ENCODE measurements at places on chromosomes 3 and 15.

DNA sequence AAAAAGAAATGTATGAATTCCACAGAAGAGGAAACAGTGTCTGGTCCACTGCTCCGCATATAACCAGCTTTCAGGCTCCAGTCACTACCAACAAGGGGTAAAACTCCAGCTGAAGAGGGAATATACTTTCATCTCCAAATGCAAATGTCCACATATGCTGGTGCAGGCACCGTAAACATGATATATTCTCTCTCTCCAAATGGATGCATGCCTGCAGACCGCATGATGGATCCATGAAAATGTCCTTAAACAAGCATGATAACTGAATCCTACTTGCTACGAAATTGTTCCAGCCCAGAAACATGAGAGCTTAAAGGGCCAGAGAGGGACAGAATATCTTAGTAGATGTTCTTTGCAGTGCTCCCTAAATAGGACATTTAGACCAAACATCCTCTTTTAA, 150.3 kb upstream of the FEZF2 start:
- DNase-seq: no peak

- DNase-seq: no peak
Observed at GRCh38 chr15:96422125-96422524, 91.6 kb downstream of the NR2F2 start.

GRCh38 chr3:155876037-155876436, 5.6 kb downstream of the GMPS start:
- DNase-seq: no peak

- DNase-seq: no peak
Observed at GRCh38 chr15:35565901-35566300, 19.9 kb upstream of the DPH6 start.

DNA sequence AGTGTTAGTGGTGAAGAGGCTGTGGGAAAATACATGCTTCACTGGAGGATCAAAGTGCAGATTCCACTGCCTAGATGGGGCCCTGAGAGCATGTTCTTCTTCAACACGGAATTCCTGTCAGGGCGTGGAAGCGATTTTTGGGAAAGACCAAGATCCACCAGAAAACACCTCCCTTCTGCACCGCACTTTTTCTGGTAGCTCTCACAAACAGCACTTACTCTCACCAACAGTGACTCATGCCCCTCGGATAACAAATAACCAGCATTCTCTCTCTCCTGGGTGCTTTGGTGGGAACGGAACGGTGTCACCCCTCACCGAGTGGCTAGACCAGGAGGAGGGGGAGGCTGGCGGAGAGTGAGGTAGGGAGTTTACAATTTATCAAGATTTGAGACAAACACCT, 40.1 kb downstream of the ADAMTSL3 start:
- DNase-seq: no peak

DNA sequence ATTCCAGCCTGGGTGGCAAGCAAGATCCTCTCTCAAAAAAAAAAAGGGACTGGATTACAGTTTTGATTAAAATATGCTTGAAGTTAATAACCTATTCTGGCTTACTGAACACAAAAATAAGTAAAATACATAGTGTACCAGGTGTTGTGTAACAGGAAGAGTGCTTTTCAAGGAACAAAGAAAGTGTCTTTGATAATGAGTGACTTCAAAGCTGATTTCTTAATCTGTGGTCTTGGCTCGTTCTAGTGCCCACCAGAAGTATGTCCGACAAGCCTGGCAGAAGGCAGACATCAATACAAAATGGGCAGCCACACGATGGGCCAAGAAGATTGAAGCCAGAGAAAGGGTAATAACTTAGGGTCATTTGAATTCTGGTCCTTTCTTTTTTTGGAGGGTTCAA, 4.0 kb downstream of the RPL14 start:
- no peak for DNase-seq

- DNase-seq: no peak
Observed at GRCh38 chr3:188000361-188000861, 153.5 kb upstream of the LPP start.

DNA sequence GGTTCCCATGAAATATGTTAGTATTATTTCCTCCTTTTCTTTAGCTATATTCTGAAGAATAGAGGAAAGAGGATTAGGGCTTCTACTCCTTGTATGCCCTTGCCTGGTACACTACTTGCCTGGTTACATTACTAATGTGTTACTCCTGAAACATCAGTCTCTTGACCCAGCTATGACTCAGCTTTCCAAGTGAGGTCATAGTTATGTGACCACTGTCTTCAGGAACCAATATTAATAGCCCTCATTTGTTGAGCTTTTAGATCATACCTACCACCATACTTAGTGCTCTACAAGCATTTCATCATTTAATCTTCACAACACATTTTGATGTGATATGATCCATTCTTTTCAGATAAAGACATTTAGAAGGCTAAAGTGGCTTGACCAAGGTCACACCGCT, 60.3 kb downstream of the CMSS1 start:
- DNase-seq: peak; percentile 89

- no peak for DNase-seq
Observed at GRCh38 chr15:61133361-61133760, 95.7 kb downstream of the RORA start.

DNA sequence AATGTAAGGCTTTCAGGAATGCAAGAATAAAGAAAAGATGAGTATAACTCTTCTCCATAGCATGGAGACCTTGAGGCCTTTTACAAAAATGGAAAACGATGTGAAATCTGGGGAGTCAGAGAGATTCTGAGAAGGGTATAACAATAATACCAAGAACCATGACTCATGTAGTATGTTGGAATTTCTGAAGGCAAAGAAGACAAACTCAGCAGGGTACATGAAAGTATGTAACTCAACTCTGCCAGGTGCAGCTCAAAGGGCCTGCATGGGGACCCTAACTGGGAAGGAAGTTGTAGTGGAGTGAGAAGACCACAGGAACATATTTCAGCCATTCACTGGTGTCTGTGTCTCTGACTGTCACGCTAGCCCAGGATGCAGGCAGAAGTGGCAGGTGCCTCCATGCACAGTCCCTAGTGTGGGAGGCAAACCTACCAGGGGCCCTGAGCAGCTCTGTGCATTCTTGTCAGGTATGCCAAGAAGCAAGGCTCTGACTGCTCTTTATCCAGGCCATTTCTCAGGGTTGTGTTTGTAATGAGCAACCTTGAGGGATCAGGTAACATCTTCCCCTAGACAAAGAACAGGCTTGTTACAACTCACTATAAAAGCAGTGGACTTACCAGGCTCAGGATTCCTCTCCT, 57.2 kb downstream of the GPR156 start:
- no peak for DNase-seq

DNA sequence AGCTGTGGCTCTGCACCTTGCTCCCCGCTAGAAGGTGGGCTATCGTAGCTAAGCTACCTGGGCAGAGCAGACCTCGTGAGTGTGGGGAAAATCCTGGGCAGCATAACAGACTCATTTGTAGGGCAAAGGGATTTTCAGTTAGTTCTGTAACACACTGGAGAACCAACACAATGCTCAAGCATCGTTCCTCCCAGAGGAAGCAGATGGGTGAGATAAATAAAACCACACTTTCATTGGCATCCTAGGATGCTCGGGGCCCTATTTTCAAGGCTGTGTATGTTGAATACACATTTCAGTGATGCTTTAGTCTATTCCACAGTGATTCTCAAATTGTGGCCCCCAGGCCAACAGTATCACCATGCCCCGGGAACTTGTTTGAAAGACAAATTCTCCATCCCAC, 20.0 kb downstream of the LIPC start:
- no peak for DNase-seq

DNA sequence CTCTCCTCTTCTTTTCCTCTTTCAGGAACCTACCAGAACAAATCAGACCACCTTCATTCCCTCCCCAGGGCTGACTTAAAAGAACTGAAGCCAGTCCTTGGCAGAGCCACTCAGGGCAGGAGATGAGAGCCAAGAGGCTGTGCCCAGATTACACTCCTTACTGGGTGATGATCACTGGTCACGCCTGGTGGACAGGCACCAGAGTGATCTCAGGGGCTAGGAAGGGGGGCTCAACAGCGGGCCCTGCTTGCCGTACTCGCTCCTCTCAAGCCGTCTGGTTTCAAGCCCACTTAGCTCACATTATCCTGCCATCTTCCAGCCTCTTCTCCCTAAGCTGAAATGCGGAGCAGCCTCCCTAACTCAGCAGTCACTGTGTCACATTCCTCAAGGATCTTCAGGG, 1.7 kb upstream of the FAH start:
- DNase-seq: no peak

- no peak for DNase-seq
Observed at GRCh38 chr3:111910806-111911205, 51.7 kb downstream of the PHLDB2 start.

DNA sequence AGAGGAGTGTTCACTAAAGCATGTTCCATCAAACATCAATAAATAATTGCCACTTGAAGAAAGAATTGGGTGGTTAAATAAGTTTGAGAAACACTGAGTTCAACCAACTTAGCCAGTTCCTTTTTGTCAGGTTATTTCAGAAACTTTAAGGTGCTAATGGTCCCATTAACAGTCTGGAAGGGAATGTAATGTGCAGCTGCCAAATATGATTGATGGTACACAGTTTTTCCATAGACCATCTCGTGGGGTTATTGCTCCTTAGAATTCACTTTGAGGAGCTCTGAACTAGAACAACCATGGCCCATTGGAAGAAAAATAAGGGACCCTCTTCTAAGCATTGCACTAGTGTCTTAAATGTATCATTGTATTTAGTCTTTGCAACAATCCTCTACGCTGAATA, 185.8 kb upstream of the NR2F2 start:
- DNase-seq: no peak

DNA sequence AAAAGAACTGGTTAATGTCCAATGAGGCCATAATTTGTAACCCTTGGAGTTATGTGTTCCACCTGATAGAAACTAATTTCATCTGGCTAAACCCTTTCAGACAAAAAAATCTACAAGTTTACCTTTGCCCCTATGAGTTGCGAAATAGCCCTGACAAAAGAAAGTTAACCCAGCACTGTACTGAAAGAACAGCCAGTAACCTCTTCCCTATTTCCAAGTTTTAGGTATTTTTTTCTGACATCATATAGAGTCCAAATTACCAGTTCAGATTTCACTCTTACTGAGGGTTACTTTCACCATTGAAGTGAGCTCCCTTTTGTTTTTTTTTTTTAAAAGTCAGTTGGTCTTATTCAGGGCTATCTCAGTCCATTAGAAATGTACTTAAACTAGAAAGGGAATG, 42.8 kb upstream of the PTPRG start:
- DNase-seq: no peak

GRCh38 chr3:194333212-194333980, 17.7 kb downstream of the CPN2 start:
- DNase-seq: peak; percentile 74

- DNase-seq: peak; percentile 36
Observed at GRCh38 chr3:49470714-49471420, 800 bp downstream of the DAG1 start.

DNA sequence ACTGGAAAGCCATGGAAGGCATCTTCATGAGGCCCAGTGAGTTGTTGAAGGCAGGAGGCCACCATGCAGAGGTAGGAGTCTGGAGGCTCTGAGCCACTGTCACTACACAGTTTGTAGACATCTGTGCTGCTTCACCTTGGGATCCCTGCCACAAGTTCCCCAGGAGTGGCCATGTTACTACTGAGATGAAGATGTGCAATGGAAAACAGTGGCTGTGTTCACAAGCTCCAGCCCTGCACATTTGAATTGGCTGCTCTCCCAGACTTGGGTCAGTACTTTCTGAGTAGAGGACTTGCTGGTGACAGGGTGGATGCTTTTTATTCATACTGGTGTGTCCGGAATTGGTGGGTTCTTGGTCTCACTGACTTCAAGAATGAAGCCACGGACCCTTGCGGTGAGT, 86.9 kb upstream of the C15orf39 start:
- DNase-seq: no peak

DNA sequence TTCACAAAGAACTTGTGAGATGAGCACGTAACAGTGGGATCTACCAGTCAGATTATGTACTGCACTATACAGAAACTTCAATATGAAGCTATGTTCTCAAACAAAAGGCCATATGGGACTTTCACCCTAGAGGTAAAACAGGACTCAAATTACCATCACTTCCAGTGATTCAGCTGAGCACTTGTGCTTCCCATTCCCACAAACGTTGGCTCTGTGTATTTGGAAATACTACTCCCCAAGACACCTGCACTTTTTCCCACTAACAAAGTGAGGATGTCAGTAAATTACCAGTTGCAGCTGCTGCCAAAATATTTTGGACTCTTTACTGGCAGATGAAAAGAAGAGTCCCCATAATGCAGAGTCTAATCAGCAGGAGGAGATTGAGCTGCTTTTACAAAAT, 1570.1 kb downstream of the SI start:
- no peak for DNase-seq

- no peak for DNase-seq
Observed at GRCh38 chr3:160010578-160010977, 21.9 kb downstream of the IL12A start.

GRCh38 chr3:89340408-89340807, 233.0 kb downstream of the EPHA3 start:
- DNase-seq: no peak

- DNase-seq: no peak
Observed at GRCh38 chr3:172539273-172539672, 16.0 kb upstream of the TNFSF10 start.

DNA sequence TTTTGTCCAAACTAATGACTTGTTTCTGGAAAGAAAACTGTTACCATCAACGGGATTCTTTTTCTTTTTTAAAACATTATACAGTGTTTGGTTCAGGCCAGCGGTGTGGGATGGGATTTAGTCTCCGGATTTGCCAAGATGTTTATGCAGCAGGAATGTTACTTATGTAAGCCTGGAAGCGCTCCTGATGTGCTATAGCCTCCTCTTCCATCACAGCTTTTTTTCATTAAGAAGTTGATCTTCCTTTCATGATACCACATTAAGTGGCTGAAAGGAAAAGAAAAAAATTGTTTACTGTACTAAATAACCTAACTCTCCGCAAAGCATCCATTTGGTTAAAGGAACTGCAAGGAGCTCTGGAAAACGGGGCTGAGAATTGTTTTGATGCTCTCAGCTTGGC, 120.5 kb upstream of the ALDH1A3 start:
- DNase-seq: no peak

GRCh38 chr15:91522605-91523332, 330.7 kb upstream of the SLCO3A1 start:
- no peak for DNase-seq

GRCh38 chr3:72962317-72962716, 34.3 kb upstream of the PPP4R2 start:
- DNase-seq: no peak

DNA sequence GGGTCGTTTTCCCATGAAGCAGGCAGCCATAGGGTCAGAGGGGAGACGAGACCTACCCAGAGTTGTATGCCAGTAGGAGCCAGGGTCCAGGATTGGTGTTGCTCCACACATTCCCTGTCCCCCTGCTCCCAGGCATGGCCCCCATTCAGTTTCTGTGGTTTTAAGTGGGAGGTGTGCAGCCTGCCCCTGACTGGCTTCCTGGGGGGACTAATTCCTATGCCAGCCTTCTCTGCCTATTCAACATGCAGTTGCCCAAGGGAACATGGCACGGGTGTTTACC, 126.3 kb downstream of the EEFSEC start:
- no peak for DNase-seq

DNA sequence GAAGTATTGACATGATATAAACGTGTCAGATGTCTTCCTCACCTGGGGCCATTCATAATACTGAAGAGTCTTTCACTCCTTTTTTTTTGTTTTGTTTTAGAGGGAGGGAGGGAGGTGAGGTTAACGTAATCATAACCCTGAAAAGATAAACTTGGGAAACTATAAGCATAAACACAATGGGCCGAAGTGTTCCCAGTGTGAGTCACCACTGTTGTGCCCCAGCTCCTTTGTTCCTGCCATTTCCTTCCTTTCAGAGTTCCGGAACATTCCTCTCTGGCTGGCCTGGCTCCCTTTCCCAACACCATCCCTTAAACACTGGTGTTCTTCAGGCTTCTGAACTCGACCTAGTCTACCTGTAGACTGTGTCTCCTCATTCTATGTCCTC, 18.6 kb downstream of the PLD1 start:
- DNase-seq: no peak

- no peak for DNase-seq
Observed at GRCh38 chr3:37762698-37763097, 99.0 kb upstream of the CTDSPL start.
